ENCODE measurements at places on chromosomes 11 and 22.

GRCh38 chr11:2836315-2837095 is 49.1 kb downstream of the CDKN1C start:
- DNase-seq, result no peak

DNA sequence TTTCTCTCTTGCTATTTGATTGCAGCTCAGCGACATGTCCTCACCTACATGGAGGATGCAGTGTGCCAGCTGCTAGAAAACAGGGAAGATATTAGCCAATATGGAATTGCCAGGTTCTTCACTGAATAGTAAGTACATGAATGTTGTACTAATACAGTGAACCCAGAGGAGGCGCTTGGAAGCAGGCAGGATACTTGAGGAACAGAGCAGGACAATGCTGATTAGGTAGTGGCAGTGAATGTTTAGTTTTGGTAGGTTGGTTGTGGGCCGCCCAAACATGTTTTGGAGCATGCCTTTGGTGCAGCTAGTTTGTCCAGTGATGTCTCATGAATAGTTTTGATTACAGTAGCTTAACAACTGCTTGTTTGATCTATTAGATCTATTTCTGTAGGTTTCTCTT is 50.6 kb downstream of the CSTPP1 start:
- DNase-seq, result no peak

DNA sequence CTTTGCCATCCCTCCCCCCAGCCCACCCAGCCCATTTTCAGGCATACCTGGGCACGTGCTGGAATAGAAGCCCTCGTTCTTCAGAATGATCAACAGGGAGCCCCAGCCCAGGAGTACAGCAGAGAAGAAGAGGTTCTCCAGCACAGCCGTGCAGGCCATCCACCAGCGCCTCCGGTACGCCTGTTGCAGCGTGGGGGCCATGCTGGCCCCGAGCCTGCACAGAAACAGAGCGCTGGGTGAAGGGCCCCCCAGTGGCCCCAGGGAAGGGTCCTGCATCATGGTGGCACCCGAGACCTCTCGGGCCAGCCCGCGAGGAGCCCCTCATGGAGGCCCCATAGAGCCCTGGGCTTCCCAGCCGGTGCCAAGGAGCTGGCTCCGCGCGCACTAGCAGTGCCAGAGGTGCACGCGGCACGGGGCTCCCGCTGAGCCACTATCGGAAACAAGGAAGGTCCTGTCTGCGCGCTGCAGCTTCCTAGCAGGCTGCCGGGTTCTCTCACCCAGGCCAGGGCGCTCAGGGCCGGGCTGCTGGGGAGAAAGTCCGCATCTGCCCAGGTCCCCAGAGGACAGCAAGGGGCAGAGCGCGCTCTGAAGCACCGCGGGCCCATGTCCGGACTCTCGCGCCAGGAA is 1.5 kb downstream of the SLC43A1 start:
- no peak for DNase-seq

DNA sequence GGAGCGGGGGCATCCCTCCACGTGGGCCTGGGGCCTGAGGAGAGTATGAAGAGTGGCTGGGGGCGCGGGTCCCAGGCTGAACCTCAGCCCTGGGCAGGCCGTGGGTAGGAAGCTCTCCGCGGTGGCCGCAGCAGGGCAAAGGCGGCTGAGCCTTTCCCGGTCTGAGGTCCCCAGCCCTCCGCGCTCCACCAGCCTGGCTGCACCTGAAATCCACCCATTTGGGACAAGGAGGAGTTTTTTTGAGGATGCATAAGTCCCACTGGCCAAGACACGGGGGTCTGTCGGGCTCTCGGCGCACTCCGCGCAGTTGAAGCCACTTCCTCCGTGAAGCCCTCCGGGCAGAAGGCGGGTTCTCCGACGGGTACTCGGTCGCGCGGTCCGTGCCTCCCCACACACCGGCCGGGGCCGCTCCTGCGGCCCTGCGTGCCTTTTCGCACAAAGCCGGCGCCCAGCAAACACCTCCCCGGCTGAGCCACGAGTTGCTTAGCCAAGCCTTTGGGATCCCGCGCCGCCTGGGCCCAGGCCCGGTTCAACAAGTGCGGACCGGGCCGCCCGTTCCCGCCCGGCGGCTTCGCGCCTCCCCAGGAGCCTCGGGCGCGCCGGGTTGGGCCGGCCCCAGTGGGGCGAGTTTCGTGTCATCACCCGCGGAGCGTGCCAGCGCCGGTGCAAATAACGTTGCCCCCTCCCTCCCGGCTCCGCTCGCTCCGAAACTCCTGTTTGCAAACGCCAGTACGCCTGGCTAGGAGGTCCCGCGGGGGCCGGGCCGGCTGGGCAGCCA is 666 bp upstream of the OVOL1 start:
- DNase-seq, result no peak

- no peak for DNase-seq
These were observed 1.3 kb upstream of the CLDN25 start for GRCh38 chr11:113778111-113778910.

DNA sequence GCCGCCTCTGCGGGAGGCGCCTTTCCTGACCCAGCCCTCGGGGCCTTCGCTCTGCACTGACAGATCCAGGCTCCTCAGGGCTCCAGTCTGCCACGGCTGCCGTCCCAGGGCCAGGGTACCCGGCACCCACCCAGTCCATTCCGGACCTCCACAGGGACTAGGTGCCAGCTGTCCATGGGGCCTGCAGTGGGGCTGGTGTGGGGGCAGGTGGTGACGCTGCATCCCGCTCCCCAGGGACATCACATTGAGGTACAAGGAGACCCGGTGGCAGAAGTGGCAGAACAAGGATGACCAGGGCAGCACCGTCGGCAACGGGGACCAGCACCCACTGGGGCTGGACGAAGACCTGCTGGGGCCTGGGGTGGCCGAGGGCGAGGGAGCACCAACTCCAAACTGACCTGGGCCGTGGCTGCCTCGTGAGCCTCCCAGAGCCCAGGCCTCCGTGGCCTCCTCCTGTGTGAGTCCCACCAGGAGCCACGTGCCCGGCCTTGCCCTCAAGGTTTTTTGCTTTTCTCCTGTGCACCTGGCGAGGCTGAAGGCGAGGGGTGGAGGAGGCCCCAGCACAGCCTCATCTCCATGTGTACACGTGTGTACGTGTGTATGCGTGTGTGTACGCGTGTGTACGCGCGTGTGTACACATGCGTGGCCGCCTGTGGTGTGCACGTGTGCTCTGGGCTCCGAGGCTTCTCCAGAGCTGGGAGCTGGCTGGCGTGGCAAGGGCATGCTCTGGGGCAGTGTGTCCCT is 16.7 kb downstream of the RNH1 start:
- DNase-seq, result no peak

DNA sequence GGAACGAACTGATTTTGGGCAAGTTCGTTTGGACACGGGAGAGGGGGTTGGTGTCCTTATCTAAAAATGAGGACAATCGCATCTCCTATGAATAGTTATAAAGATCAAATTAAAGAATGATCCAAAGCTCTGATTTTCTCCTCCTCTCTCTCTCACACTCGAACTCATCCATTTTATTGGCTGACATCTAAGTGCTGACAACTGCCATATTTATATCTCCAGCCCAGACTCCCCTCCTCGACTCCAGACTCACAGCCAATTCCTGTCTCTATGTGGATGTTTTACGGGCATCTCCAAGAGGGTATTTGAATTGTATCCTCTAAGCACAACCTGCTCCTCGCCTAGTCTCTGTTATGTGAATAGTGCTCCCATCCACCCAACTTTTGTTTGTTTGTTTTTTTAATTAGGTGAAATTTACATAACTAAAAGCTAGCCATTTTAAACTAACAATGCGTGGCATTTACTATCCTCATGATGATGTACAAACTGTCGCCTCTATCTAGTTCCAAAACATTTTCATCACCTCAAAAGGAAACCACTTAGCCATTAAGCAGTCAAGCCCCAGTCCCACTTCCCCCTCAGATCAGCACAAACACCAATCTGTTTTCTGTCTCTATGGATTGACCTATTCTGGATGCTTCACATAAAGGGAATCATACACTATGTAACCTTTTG is 4.0 kb downstream of the SYN3 start:
- DNase-seq, result no peak

GRCh38 chr11:27116684-27117083 is 76.1 kb downstream of the BBOX1 start:
- no peak for DNase-seq
